Esophagus squamous epithelium (tissue), 5 donors: ENCODE measurements at places on chromosomes 7 and 10.
A peak's percentile ranks its signal among the peaks of the same experiment; 100 is the strongest.

DNA sequence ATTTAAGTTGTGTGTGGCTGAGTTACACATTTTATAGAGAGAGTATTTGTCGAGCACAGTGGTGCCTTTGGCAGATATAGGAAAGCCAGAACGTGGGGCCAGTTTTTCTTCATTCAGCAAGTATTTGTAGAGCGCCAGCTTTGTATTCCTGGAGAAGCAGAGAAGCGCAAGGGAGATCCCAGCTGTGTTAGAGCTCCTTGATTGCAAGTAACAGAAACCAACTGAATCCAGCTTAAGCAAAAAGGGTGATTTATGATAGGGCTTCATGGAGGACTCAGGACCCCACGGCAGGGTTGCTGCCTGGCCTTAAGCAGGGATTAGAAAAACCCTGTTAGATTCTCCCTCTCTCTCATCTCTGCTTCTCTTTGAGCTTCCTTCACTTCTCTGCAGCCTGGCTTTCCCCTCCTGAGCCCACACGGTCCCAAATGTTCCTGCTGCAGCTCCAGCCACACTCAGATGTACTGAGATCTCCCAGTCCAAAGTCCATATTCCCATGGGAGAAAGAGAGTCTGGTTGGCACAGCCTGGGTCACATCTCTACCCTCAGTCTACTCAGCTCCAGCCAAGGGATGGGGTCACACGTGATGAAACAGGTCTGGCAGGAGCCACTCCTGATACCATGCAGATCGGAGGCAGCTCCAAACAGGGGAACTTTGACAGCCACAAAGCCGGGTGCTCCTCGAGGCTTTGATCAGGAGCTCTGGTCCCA is 16.7 kb downstream of the UBTD1 start:
- no peak for DNase-seq
- no peak overlapping the region for H3K4me3 ChIP-seq
- no peaks in the 10 kb centered on the region for H3K36me3 ChIP-seq
- no peak overlapping the region for H3K27ac ChIP-seq

DNA sequence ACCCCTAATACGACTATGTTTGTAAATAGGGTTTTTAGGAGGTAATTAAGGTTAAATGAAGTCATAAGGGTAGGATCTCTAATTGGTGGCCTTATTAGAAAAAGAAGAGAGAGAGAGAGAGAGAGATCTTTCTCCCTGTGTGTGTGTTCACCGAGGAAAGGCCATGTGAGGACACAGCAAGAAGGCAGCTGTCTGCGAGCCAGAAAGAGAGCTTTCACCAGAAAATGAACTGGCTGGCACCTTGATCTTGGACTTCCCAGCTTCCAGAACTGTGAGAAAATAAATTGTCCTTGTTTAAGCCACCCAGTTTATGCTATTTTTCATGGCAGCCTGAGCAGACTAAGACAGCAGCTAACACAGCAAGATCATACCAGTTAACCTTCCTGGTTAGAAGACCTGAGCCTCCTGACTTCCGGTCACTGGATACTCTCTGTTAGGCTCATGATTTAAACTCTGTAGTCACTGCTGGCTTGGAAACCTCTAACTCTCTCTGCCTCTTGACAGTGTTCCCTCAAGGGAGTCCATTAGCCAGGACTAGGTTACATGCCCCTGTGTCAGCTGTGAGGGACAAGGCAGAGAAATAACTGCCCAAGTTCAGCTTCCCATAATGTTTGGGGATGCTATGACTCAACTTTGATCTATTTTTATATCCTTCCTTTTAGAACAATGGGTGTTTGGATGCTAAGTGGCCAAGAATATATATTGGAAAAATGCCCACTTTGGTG is 102.3 kb downstream of the DYNC1I1 start:
- H3K36me3 ChIP-seq, result no peaks in the 10 kb centered on the region
- H3K4me1 ChIP-seq, result no peaks in the 10 kb centered on the region
- no peak for DNase-seq

DNA sequence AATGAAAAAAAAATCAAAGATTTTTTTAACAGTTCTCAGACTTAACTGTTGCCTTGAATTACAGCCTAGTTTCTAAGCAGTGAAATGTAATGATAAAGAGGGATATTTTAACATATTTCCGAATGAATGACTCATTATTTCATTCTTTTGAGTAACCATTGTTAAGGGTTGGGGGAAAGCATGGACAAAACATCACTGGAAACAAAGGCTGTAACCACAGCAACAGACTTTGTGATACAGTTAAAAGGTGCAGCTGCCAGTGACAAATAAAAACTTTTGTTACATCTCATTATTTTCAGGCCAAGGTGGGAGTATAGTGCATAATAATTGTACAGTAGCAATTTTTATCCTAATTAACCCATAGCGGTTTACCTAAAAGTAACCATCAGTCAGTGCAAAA is 172.6 kb downstream of the LRRTM3 start:
- H3K4me3 ChIP-seq, result no peak overlapping the region
- no peaks in the 10 kb centered on the region for H3K4me1 ChIP-seq
- no peak for DNase-seq
- H3K36me3 ChIP-seq, result no peaks in the 10 kb centered on the region
- no peaks in the 10 kb centered on the region for H3K27me3 ChIP-seq

GRCh38 chr10:80498833-80499741 is 38.6 kb upstream of the SH2D4B start:
- peak; percentile 59 for DNase-seq
- no peaks in the 10 kb centered on the region for H3K27me3 ChIP-seq
- peaks cover 13% of the 10 kb centered on the region for H3K36me3 ChIP-seq
- no peak overlapping the region for H3K4me3 ChIP-seq
- peak overlapping the region; percentile 87 for H3K27ac ChIP-seq
- H3K4me1 ChIP-seq, result peaks cover 100% of the 10 kb centered on the region

- peak; percentile 88 for DNase-seq
- H3K36me3 ChIP-seq, result no peaks in the 10 kb centered on the region
- H3K4me3 ChIP-seq, result peak overlapping the region; percentile 16
Observed at GRCh38 chr10:72248468-72249151, 25.1 kb upstream of the DDIT4 start.

DNA sequence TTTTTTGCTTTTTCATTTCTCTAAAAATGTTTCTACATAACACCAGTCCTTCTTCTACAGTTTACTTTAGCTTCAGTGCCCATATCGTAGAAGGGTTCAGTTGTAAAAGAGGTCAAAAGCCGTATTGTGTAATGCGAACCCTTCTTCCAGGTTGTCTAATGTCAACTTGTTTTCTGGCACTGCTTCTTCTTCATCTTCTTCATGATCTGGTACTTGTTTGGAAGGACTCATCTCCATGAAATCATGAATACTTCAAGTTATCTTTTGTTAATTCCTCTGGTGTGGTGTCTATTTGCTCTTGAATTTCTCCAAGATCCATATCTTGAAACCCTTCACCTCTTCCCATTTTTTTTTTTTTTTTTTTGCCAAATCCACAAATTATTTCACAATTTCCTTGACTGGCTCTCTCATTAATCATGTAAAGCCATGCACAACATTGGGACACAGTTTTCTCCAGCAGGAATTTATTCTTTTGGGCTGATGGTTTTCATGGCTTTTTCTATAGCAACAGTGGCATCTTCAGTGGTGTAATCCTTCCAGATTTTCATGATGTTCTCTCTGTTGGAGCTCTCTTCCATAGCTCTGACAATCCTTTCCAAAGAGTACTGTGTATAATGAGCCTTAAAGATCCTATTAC is 85.1 kb downstream of the CPED1 start:
- H3K4me3 ChIP-seq, result no peak overlapping the region
- H3K36me3 ChIP-seq, result no peaks in the 10 kb centered on the region
- peaks cover 5% of the 10 kb centered on the region for H3K4me1 ChIP-seq

- no peaks in the 10 kb centered on the region for H3K36me3 ChIP-seq
- no peak for DNase-seq
- no peak overlapping the region for H3K27ac ChIP-seq
- H3K27me3 ChIP-seq, result no peaks in the 10 kb centered on the region
Observed at GRCh38 chr7:22871661-22872060, 49.0 kb upstream of the TOMM7 start.
